ENCODE measurements at places on chromosomes 3 and 15.
A peak's percentile ranks its signal among the peaks of the same experiment; 100 is the strongest.

- DNase-seq: no peak
Measured at GRCh38 chr15:54354341-54354740, 376.1 kb downstream of the UNC13C start.

DNA sequence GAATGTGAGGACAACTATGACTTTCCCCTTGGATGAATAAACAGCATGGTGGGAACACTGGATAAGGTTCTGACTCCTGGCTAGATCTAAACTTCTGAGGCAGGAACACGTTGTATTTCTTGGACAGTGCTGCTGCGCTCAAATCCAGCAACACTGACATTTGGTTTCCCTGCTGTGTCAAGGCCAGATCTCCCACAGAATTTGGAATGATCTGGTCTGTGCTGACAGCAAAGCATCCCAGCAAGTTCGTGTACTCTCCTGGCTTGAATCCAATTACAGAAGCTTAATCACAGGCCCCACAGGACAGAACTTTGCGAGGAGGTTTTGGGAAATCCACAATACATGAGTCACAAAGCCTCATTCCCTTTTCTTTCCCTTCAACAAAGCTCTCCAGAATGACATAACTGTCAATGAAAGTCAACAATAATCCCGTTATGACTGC lies 92.5 kb downstream of the ADAMTS9 start:
- peak; percentile 19 for DNase-seq

DNA sequence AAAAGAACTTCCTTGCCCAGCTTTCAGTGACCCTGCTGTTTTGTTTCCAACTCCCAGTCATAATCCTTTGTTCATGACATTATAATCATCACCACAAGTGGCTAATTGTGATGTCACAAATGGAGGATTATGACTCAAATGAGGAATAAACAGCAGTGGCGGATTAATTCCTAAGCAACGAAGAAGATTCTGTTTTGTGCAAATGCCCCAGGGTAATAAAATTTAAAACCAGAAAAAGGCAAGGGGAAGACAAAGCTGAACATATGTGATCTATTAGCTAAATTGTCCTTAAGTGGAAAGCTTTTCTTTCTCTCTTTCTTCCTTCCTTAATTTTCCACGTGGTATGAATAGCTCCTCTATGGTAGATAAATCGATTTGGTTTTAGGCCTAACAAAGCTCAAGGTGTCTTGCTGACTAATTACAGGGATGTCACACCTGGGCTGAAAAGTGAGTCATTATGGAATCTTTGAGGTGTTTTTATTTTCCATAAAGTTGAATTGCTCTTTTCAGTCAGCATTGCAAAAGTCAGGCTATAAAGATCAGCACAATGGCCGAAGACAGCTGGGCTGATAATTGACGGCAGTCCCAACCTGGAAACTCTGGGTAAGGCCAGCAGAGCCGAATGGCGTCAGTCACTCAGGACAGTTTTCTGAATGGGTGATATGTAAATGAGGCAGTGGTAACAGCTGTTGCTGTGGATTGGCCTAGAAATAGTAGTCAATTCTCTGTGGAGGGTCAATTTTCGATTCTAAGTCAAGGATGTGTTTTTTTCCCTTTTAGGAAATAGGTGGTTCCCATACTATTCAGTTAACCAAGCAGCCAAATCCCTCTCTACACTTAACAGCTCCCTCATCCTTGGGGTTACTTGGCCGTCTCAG lies 121.5 kb downstream of the PTPRG start:
- no peak for DNase-seq

DNA sequence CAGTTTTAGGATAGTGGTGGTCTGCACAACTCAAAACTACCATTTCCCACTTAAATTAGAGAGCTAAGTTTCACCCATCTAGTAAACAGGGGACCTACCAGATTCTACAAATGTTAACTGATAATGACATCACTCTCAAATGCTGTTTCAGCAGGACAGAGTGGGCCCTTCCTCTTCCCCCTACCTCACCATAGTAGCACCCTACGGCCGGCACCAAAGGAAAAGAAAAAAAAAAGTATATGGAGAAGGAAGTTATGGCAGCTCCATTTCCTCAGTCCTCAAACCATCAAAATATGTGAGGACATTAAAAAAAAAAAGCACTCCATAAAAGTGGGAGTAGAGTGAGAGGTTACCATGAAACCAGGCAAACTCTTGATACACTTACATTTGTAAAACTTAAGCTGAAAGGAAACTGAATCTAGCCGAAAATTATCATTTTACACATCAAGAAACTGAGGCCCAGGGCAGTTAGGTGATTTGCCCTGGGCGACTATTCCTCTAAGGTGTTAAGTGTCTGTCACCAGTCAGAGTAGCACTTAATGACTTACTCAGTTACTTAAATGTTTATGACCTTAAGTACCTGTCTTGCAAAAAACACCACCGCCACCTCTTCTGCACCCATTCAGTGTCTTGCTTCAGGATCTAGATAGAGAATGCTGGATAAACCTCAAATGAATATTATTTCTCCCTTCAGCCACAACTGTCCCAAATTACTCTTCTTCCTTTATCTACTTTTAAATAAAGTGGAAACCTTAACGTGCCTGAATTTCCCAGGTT lies 2.7 kb downstream of the MSL2 start:
- DNase-seq: no peak

DNA sequence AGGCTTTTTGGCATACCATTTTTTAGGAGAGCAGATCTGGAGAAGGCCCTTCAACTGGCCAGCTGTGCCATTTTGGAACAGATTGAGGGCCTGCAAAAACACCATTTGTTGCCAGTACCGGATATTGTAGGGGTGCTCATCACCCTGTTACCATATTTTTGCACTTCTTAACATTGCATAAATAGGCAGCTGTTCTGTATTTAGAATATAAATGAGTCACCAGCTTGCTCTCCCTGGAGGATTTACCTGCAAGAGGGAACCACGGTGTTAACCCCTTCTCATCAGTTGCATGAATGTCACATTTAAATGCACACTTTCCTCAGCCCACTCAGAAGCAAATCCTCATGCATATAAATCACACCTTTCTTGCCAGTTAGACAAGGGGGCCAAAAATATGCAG lies 435.6 kb downstream of the ROBO2 start:
- no peak for DNase-seq

DNA sequence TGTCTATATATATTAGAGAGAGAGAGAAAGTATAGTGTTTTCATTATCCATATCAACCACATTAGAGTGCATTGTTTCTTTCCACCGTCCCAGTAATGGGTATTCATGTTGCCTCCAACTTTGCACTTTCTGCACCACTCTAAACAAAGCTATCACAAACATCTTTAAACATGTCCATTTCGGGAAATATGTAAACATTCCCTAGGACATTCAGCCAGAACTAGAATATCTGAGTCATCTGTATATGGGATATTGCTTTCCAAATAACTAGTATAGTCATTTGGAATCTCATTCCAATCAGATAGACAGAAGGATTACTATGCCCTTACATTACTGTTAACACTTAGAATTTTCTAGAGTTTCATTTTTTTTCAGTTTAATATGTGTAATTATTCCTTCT lies 914.9 kb upstream of the EPHA6 start:
- DNase-seq: no peak

Data from lung (tissue), 17 donors.